ENCODE measurements at places on chromosomes 5 and 9. TPM values are rescaled to one million over a fixed set of nuclear protein-coding genes. Genes with fewer than 3 reads are reported as not detected.

Gene LIX1
- total RNA-seq, result not detected

DNA sequence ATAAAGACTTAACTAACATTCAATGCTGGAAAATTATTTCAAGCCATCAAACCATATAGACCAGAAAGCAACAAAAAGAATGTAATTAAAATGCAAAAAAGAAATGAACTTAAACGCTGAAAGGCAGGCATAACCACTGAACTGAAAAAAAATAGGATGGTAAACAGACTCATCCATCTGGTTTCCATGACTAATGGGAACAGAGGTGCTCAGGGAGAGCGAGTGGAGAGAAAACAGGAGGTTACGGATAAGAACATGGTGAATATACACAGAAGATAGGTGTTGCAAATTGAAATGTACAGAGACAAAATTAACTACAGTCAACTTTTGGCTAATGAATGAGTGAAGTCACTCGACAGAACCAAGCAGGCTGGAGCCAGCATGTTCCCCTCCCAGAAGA is 43.5 kb upstream of the RNF38 start:
- no peak for DNase-seq

DNA sequence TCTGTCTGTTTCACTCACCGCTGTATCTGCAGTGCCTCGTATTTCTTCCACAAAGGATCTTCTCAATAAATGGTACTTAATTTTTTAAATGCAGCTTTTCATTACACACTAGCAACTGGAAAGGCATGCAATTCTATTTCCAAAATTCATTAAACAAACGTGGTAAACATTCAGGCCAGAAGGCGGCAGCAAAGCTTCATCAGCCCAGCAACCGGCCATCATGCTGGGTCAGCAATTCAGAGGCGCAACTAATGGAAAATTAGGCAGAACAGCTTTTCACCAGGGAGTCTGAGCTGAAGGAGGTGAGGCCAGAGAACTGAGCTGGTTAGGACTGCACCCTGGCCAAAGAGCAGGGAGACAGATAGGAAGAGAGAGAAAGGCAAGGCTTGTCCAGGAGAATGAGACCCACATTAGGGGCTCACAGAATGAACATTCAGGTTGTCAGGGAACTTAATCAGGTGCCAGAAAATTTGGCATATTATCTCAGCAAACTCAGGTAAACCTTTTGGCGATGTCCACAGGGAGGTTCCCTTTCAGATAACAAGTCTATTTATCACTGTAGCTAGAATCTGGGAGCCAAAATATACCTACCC is 17.7 kb upstream of the RNF180 start:
- peak; percentile 68 for DNase-seq

DNA sequence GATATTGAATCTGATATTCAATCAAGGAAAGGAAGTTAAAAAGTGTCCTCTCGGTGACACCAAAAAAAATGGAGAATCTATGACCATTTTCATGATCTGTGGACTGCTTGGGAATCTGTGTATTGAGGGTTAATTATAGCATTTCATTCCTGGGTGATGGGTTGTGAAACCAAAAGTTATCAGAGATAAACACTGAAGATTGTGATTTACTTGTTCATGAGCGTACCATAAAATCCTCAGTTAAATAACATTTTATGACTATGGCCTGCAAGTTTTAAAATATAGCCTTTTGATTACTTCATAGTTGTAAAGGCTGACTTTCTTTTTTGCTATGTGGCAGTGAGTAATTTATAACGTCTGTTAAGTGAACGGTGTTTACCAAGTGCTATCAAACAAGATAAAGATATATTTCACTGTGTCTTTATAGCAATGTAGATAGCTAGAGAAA is 267.9 kb upstream of the SEMA6A start:
- DNase-seq, result no peak

Gene TJP2
- total RNA-seq, result 45.5 TPM

GRCh38 chr9:92423612-92424011 is 659 bp downstream of the OMD start:
- DNase-seq, result no peak

Gene NUTM2G
- total RNA-seq, result not detected

Gene MSX2
- total RNA-seq, result 7.5 TPM

DNA sequence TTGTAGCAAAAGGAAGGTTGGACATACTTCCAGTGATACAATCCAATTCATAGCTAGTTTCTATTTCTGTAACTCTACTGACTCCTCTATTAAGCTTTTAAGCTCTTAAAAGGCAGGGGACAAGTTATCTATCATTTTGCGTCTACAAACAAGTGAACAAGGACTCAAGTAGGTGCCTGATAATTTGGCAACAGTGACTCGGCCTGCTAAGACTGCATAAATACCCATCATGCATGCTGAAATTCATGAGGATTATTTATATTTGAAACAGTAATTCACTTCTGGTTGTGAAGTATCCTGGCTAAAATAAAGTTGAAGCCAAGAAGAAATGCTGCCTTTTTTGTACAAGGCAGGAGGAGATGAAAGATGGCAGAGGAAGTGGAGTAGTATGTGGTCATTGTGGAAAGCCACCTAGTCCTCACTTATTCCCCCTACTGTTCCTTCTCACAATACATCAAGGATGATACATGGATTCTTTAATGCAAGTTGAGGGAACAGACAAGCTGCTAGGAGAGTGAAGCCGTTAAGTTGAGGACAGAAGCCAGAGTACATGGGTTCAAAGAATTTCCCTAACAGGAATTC is 74.0 kb downstream of the MRPS27 start:
- DNase-seq, result no peak

GRCh38 chr5:128644863-128645262 is 106.8 kb upstream of the FBN2 start:
- no peak for DNase-seq

Gene CEL
- 1.4 TPM for total RNA-seq

Gene CARD9
- total RNA-seq, result 10.6 TPM

DNA sequence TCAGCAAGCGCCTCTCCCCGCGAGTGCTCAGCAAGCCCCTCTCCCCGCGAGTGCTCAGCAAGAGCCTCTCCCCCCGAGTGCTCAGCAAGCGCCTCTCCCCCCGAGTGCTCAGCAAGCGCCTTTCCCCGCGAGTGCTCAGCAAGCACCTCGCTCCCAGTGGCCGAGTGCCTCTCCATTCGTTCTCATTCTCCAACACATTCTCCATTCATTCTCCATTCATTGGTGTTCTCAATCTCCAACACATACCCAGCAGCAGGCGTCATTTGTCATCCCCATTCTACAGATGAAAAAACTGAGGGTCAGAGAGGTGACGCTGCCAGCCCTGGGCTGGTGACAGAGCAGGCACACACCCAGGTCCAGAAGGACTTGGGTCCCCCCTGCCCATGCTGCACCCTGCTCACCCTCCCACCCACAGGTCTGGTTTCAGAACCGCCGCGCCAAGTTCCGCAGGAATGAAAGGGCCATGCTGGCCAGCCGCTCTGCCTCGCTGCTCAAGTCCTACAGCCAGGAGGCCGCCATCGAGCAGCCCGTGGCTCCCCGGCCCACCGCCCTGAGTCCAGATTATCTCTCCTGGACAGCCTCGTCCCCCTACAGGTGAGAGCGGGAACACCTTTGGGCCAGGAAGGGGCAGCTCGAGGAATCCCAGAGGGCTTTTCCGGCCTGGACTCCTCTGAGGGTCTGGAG is 32.5 kb downstream of the PTGES start:
- no peak for DNase-seq

Gene GKAP1
- 44.1 TPM for total RNA-seq

DNA sequence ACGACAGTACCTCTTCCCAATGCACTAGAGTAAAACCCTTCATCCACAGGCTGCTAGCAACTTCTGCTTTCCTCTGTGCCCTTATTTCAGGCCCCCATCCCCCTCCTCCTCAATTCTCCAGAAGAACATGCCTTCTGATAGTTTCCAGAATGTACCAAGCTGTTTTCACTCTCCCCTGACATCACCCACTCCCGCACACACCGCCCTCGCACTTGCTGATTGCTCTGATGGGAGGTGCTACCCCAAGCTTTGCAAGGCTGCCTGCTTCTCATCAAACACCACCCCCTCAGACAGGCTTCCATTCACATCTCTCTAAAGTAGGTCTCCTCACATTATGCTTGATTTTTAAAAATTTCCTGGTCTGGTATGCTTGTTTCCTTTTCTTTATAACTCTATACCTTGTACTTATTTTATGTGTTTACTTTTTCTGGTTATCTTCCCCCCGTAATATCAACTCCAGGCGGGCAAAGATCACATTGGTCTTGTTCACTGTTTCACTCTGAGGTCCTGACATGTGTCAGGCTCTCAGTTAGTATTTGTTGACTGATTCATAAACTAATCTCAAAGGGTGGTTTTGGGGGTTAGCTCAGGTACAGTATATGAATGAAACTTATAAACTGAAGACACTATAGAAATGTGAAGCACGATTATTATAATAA is 91.0 kb upstream of the C9orf72 start:
- DNase-seq, result peak; percentile 36

DNA sequence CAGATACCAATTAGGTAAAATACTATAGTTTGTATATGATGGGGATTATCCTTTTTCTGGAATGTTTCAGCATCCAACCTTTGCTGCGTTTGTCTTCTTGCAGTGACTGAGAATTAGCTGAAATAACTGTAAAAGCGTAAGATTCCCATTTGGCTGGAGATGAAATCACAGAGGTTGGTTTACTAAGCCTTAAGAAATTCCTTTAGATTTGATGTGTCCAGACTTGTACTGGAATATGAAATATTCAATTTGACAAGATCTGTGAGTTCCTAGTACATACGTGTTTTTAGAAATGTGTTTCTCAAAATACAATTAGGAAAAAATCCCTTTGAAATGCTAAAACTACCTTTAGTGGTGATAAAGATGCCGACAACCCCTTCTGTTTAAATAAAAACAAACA is 286.0 kb upstream of the DMRT1 start:
- DNase-seq, result no peak

Gene PCDHGA6
- total RNA-seq, result 16.6 TPM

DNA sequence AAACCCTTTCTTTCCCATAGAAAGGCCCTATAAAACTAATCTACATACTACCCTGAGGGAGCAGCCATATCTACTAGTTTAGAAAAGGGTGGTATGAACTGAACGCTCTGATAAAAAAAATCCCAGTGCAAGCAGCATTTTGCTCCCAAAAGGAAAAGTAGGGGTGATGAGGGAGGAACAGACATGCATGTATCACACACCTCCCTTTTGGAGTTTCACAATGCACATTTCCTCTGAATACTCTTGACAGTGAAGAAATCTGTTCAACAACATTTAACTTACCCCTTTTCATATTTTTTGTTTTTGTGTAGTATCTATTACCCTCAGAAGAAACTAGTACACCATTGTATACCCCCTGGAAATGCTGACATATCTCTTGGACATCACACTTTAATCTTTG is 411.4 kb downstream of the MAT2B start:
- DNase-seq, result no peak

Gene APBA1
- total RNA-seq, result 6.5 TPM

- peak; percentile 86 for DNase-seq
Observed at GRCh38 chr5:172886974-172887501, 53.0 kb downstream of the ERGIC1 start.

DNA sequence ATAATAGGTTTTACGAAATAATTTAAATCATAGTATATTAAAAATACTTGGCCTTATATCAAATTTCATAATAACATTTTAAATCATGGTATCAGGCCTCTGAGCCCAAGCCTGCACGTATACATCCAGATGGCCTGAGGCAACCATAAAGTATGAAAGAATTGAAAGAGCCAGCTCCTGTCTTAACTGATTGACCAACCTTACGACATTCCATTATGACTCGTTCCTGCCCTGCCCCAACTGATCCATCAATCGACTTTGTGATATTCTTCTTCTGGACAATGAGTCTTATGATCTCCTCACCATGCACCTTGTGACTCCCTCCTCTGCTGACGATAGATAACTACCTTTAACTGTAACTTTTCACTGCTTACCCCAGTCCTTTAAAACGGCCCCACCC is 545.0 kb downstream of the MTRR start:
- no peak for DNase-seq

GRCh38 chr5:43572357-43572756 is 15.5 kb upstream of the PAIP1 start:
- no peak for DNase-seq

Gene AIF1L
- total RNA-seq, result 15.6 TPM

Gene ZNF608
- 1,086 TPM for total RNA-seq

GRCh38 chr5:61381968-61382367 is 49.9 kb downstream of the ZSWIM6 start:
- DNase-seq, result no peak

DNA sequence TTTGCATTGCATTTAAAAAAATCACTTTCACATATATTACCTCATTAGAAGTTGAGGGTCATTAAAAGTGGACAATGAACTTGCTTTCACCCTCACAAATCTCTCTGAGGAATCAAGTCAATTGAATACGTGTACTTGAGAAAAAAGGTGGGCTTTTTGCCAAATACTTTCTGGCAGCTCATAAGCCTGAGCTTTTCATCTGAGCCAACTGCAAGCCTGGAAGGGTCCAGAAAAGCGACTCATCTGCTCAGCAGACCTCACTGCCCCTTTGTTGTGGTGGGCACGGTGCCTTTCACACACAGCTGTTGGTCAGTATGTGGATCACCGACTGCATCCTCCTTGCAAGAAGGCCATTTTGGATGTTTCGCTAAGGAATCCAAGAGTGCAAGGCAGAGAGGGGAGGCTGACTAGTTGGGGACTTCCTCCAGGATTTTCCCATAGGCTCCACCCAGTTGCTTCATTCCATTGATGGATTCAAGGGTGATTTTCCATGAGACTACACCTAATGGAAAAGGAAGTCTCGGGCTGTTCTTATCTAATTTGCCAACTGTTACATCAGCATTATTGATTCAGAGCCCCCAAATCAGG is 564.7 kb downstream of the PDE4D start:
- DNase-seq, result no peak

DNA sequence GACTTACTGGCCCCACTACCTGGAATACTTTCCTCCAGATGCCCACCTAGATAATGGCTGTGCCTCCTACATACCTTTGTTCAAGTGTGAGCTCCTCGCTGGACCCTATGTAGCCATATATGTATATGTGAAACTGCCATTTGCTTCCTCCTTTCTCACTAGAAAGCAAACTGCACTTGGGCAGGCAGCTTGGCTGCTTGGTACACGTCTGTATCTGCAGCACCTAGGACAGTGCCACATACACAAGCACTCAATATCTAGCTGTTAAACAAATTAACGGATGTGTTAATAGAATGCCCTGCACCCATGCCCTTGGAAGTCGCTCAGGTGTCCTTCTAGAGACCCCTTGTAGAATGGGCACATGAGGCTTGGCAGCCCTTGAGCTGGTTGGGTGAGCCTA is 301.5 kb downstream of the SEMA5A start:
- DNase-seq, result no peak

GRCh38 chr5:65674749-65675148 is 47.2 kb downstream of the SGTB start:
- DNase-seq, result no peak

- no peak for DNase-seq
Observed at GRCh38 chr5:169098331-169099121, 202.4 kb downstream of the SLIT3 start.

Data from uterus (tissue), 4 donors.